GM13977 (cell line): ENCODE measurements at places on chromosomes 6 and 20.

DNA sequence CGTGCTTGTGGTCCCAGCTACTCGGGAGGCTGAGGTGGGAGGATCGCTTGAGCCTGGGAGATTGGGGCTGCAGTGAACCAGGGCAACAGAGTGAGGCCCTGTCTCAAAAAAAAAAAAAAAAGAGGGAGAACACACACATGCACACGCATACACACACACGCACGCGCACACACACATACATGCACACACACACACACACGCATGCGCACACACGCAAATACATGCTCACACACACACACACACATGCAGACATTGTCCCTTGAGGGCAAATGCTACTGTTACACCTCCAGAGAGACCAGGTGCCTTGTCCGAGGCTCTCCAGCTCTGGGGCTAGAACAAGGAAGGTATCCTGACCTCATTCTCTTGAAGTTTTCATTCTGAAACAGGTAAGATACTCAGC, 64.5 kb downstream of the RAB44 start:
- no peak for DNase-seq

DNA sequence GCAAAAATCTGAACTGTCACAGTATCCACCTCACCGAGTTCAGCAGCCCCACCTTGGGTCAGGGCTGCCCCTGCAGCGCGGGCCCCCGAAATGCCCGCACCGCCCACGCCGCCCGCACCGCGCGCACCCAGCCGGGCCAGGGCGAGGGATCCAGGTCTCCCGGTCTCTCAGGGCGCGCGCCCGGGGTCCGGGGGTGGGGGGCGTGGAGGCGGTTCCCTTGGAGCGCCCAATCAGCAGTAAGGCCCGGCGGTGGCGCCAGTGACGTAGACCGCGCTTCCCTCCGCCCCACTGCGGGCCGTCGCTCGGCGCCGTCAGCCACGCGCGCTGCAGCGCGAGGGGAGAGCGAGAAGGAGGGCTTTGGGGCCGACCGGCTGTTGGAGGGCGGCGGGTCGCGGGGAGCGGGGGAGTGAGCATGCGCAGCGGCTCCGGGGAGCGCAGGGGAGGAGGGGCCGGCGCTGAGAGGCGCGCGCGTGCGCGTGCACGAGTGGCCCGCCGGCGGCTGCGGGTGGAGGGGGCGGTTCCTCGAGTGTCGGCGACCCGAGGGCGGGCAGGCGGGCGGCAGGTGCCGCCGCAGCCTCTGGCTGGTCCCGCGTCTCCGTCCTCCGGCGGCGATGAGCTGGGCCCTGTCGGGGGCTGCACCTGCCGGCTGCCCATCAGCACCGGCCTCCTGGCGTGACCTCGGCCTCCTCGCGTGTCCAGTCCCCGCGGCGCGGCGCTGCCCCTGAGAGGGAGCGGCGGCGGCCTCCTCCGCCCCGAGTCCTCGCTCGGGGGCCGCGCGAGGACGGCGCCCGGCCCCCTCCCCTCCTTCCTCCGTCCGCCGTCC, at the start of gene TMEM170B:
TMEM170B (plus strand) TSS at position 521 of the 823 bp plus-strand sequence. CDS start 529 bp downstream, outside the sequence.
- peak; percentile 98 for DNase-seq

- no peak for DNase-seq
These were observed 21.1 kb upstream of the THBS2 start for GRCh38 chr6:169274781-169275180.

DNA sequence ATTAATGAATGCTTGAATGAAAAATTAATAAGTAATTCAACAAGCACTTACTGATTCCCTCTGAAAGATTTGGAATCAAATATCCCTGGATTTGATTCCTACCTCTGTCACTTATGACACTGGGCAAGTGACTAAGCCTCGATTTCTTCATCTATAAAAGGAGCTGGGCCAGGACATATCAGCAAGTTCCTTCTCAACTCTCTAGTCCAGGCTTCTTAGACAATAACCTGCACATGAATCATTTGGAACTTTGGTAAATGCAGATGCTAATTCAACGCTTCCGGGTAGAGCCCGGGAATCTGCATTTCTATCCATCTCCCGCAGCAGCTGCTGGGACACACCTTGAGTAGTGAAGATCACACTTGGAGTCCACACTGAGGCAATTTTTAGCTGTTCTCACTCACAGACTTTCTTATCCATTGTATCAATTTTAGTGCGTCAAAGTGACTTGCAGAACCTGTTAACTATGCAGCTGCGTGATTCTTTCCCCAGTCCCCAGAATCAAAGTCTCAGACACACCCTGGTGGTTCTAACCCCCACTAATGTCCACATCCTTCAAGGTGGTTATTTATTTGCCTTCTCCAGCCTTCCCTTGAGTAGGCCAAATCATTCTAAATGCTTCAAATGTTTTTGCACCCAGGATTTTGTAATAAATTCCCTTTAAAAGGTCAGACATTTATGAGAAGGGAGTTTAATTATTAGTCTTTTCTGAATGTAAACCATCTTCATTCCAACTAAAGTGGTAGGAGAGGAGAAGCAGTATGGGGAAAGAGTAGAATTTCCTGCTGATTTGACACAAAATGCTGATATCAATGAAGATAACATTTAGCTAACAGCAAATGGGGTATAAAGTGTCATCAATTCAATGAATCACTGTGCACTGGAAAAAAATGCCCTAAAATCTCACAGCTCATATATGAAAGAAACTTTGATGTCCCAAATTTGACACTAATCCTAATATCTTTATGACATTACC, 26.0 kb upstream of the CCND3 start:
- DNase-seq, result no peak

GRCh38 chr6:136103763-136104311, 146.3 kb downstream of the MTFR2 start:
- no peak for DNase-seq

- no peak for DNase-seq
These were observed 17.7 kb downstream of the SENP6 start for GRCh38 chr6:75619230-75619899.

GRCh38 chr6:149843051-149843633, 21.0 kb downstream of the LRP11 start:
- no peak for DNase-seq

- DNase-seq, result peak; percentile 35
These were observed 268.0 kb downstream of the TFAP2A start for GRCh38 chr6:10146715-10147451.

DNA sequence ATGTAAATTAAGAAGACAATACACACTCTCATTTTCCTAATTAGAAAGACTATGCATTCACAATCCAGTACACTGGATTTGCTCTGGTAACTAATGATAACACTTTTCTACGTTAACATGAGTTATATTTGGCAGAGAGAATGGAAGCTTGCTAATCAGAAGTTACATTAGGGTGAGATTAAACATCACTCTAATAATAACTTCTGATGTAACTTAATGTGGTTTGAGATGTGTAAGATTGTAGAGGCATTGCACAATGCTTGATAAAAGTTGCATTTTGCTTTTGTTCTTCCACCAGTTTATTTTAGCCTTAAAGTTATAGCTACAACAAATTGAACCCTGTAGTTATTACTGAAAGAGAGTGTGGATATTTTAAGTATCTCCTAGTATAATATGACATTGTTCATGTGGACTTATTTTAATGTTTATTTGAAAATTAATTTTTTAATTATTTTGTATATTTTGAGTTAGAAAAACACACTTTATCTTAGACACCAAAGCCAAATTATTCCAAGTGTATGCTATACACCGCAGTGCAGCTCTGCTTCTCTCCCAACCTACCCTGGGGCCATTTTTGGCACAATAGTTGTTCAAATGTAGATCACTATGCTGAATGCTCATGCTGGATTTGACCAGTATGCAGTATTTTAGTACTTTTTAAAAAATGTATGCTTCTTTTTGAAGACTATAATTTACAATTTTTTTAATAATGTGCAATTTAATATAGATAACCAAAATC, 143.2 kb downstream of the SLC16A10 start:
- DNase-seq, result no peak

GRCh38 chr6:92459606-92460005, 959.8 kb downstream of the EPHA7 start:
- no peak for DNase-seq

DNA sequence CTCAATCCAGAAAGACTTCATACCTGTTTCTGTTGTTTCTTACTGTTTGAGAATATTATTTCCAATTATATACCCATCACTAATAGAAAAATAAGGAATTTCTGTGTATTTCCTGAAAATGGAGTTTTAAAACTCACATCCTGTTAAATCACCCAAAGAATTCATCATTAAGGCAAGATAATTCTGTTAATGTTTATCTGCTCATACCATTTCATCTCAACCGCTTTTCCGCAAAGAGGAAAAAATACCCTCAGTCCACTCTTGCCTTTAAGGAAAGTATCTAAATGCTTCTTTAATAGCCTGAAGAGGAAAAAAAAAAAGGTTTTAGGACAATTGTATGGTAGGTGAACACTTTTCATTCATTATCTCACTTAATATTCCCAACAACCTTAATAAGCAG, 7.3 kb downstream of the TPMT start:
- DNase-seq, result no peak

DNA sequence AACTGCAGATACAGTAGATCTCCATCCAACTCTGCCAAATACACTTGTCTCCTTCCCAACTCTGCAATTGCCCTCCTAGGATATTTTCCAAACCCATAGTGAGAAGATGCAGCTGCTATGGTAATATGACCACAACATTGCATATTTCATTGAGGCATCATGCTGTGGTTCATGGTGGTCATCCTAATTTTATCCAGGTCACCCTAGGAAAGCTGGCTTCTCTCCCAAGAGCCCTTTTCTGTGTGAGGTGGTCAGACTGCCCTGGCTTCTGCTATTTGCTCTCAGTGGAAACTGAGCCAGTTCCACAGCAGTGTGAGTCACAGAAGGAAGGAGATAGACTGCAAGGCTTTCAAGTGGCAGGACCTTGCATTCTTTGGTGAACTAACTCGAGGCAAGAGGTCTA, 5.5 kb downstream of the OGFRL1 start:
- no peak for DNase-seq

DNA sequence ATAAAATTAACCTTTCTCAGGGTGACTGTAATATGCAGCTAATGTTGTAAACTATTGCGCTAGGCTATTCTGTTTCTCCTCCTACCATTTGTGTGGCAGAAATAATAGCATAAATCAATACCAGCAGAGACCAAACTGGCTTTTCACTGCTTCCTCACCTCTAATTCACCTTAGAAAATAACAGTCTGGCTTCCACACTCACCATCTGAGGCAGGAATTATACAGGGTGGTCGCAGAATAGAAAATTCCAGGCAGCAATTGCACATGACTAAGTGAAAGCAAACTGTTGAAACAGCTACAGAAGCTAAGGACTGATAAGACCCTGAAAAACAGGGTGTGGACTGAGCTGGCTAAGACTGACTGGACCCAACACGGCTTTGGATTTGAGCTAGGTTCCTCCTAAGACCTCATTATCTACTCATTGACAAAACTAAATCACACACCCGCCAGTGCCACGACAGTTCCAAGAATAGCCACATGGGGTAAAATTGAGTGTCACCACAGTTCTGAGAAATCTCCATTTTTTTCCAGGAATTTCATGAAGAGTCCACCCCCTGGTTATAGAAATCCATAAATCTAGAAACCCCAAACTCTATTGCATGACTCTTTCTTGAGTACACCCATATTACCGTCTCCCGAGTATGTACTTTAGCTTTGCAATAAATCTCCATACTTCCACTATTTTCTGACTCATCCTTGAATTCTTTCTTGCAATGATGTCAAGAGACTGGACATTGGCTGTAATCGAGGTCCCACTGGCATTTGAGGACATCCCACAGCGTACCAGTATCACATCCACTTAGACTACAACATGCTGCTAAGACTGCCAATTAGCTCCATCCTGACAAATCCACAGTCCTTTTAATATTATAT, 60.9 kb upstream of the KCNQ5 start:
- no peak for DNase-seq

DNA sequence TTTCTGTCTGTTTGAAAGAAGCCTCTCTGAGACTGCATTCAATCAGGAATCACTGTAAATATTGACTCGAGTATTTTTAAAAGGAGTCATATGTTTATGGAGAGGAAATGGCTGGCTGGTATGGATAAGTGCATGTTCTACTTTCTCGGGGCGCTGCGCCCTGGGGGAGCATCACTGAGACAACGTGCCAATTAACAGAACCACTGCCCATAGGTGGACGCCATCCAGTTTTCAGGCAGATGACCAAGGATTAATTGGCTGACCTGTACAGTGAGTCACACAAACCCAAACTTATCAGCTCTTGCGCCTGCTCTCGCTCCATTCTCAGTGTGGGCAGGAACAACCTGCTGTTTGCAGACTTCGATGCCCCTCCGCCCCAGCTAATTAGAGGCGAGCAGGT, 571.2 kb downstream of the QKI start:
- DNase-seq, result no peak

- no peak for DNase-seq
These were observed 100.3 kb downstream of the TMEM242 start for GRCh38 chr6:157223021-157223430.

DNA sequence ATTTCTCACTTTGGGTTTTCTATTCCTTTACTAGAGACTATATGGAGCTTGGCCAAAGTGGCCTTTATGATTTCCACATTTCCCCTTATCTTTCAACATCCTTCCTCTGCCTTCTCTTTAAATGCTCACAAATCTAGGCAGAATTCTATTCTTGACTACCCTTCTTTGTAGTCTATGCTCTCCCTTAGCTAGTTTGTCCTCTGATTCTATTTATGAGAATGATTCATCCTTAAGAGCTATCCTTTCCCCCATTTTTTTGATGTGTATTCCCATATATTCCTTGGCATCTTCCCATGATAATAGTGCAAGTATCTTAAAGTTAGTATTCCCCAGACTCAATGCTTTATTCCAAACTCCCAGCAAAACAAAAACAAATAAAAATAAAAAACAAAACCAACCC, 53.1 kb downstream of the IL20RA start:
- no peak for DNase-seq

- DNase-seq, result no peak
These were observed 181.4 kb downstream of the PHF3 start for GRCh38 chr6:63816982-63817436.

GRCh38 chr6:83055366-83055964, 10.2 kb downstream of the UBE3D start:
- peak; percentile 42 for DNase-seq
